NCI-H2171 (cell line): ENCODE measurements at places on chromosomes 1 and 21.

- DNase-seq, result no peak
Observed at GRCh38 chr21:42092771-42093170, 21.7 kb downstream of the UMODL1 start.

GRCh38 chr1:91768786-91769725 is 116.9 kb downstream of the TGFBR3 start:
- DNase-seq, result no peak

DNA sequence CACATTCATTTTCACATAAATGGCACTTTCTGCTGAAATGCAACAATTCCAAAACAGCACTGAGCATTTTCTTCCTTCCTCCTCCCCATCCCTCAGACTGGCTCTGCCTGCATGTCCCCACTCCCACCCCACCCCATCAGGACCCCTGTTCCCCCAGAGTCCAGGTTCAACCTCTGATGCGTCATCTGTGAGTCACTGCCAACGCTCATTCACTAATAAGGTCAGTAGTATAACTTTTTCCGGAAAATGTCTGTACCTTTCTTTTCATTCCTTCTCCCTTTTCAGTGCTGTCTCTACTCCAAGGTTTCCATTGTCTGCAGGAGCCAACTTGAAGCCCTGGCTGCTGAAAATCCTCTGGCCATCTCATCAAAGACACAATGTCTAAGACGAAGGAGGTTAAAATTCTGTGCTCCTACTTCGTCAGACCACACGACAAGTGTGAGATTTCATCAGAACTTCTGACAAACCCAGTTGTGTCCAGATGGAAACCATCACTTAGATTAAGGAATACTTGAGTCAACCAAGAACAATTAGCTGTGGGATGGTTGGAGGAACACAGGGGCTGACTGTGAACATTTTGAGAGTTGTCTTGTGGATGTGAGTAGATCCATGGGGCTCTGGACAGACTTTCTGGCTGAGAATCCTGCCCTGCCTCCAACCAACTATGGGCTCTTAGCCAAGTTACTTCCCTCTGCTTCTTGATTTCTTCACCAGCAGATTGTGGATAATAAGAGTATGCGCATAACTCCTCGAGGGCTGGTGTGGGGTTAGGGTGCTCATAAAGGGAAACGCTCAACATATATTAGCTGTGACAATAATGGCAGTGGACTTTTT is 35.6 kb upstream of the UTS2 start:
- DNase-seq, result no peak

GRCh38 chr21:43835861-43836260 is 29.2 kb upstream of the AGPAT3 start:
- no peak for DNase-seq

- no peak for DNase-seq
Observed at GRCh38 chr1:239678181-239678580, 291.8 kb downstream of the CHRM3 start.

DNA sequence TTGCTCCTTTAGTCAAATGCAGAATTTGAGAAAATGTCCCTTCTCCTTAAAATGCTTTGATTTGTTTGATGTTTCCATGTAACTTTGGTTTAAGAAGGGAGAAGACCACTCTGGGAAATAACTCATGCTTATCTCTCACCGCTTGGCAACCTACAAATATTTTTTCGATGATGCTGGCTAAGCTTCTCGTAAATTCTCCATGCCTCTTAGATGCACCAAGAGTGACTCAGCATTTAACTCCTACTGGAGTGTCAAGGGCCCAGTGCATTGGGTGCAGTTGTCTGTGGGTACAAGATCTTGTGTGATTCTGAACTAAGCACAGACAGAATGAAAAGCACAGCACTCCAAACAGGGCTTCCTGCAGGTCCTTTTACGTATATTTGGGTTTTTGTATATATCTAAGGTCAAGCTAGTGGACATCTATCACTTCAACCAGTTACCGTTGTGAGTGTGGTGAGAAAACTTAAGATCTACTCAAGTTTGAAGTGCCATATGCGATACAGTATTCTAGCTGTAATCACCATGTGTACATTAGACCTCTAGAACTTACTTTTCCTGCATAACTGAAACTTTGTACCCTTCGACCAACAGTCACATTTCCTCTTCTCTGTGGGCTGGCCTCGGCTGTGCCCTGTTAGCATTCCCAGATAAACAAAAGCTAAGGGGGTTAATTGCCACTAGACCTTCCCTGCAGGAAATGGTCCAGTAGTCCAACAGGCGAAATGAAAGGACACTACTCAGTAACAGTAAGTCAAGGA is 55.8 kb downstream of the COL18A1 start:
- no peak for DNase-seq
